ENCODE measurements at places on chromosomes 13 and 19. TPM values are rescaled to one million over a fixed set of nuclear protein-coding genes. Genes with fewer than 3 reads are reported as not detected.

MTUS2 gene
- total RNA-seq, result 11.2 TPM

ZNF418 gene
- total RNA-seq, result 15.8 TPM

ZNF442 gene
- 7.0 TPM for total RNA-seq

RXFP2 gene
- total RNA-seq, result not detected

SLC8A2 gene
- total RNA-seq, result not detected

LYPD5 gene
- total RNA-seq, result 1.6 TPM

ATP7B gene
- 5.5 TPM for total RNA-seq

Data from tongue (tissue), 3 donors.